ENCODE measurements at places on chromosomes 11 and 22.
A peak's percentile ranks its signal among the peaks of the same experiment; 100 is the strongest.

- peak; percentile 79 for DNase-seq
Measured at GRCh38 chr11:67437082-67437808, at the start of gene PTPRCAP. Gene PTPRCAP, minus strand, starts transcription at chr11:67437682. Its CDS starts 63 bp downstream, at chr11:67437619.

DNA sequence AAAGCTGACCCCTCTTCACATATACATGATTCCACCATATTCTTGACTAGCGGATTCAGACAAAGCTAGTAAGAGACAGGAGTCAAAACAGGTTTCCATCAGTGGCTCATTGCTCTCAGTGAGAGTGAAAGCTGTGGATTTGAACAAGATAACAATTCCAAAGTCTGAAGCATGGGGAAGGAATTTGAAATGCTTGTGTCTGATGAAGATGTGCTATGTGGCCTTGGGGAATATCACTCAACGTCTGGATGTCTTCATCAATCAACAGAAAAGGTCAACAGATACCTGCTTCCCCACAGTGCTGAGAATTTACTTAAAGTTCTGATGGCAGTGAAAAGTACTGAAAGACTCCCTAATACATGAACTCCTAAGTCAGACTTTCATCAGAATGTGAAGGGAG, 46.9 kb upstream of the SESN3 start:
- no peak for DNase-seq

- no peak for DNase-seq
Measured at GRCh38 chr11:114197799-114198500, 98.2 kb upstream of the NNMT start.

- no peak for DNase-seq
Measured at GRCh38 chr11:45089676-45090499, 56.6 kb upstream of the PRDM11 start.

DNA sequence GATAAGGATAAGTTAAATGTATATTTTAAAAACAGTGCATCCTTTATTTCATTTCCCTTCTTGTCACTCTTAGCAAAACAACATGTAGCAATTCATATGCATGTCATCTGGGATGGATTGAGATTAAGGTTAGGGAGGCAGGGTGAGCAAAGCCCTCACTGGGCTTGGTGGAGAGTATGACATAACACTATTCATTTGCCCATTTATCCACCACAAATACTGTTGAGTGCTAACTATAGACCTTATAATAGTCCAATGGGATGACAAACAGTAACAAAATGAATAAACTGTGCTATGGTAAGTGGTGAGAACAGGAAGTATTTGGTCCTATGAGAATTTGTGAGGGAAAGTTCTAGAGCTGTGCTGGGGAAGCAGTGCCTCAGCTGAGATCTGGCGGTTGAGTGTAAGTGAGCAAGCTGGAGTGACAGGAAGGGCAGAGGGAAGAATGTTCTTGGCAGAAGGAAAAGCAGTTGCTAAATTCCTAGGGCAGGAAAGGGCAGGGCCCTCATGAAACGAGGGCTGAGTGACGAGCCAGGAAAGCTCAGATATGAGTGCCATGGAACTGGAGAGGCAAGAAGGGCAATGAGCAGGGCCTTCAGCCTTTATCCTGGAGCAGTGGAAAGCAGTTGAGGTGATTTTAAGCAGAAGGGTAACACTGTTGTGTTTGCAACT, 6.7 kb downstream of the HSD17B12 start:
- no peak for DNase-seq

DNA sequence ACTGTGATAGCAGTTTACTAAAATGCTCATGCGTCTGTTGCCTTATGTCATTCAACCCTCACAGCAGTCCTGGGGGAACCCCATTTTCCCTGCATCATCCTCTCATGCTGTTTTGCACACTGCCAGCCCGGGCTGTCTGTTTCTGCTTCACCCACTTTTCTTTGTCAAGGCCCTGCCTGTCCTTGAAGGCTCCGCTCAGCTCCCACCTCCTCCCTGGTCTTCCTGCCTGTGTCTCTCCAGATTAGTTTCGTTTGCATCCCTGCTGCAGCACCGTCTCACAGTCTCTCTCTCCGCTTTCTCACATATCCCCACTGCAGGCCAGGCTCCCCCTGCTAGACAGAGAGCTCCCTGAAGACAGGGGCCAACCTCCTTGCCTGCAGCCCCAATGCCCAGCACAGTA, 29.9 kb downstream of the SERPINH1 start:
- no peak for DNase-seq

GRCh38 chr22:30880847-30881246, 87.7 kb downstream of the MORC2 start:
- DNase-seq: no peak

GRCh38 chr11:115643549-115644270, 139.5 kb upstream of the CADM1 start:
- no peak for DNase-seq

DNA sequence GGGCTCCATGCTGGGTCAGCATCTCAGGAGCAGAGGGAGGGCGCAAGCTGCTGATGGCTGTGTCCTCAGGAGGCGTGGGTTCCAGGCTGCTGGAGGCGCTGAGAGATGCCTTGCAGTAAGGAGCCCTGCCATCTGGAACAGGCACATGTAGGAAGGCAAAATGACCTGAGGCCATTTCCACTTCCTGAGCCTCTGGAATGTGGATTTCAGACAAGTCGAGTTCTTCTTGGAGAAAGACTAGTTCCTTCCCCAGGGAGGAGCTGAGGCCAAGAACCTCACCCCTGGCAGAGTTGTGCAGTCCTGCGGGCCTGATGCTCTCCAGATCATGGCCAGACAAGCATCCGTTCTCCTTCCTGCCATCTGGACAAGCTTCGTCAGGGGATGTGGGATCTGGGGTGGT, 19.3 kb downstream of the HPS4 start:
- DNase-seq: no peak

- DNase-seq: no peak
Measured at GRCh38 chr11:16127732-16128131, 228.6 kb downstream of the SOX6 start.

DNA sequence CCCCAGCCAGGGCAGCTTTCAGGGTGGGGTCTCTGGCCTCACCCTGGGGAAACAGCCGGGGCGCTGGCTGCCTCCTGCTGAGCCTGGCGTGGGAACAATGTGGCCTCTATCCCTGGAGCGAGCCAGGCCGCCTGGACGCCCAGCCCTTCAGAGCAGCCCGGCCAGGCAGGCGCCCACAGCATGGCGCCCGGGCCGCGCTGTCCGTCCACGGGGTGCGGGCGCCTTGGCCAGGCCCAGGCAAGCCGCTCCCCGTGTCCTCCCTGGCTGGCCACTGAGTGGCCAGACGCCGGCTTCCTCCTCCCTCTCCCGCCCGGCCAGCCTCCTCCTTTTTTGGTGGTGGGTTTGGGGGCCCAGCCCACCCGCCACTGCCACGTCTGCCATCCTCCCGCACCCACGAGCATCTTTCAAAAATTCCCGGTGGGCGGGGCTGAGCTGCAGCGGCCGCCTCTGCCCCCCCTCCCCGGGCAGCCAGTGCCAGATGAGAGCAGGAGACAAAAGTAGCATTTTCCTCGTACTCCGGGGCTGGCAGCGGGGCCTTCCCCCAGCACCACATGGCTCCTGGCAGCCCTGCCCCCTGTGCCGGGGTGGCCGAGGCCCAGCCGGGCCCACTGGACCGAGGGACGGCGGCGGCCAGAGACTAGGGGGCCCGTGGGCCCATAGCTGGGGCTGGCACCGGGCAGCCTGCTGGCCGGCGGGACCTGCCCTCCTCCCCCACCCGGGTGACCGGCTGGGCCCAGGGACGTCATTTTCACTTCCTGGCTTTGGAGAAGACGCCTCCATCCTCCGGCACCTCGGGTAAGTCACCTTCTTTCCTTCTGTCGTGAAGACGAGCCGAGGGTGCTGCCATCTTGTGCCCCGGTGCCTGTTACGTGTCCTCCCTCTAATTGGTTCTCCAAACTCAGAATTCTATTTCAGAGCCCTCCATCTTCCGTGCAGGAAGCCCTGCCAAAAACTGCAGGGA, 70.2 kb upstream of the PPARA start:
- DNase-seq: no peak

GRCh38 chr11:14249121-14249963, 109.6 kb downstream of the RRAS2 start:
- DNase-seq: peak; percentile 72

DNA sequence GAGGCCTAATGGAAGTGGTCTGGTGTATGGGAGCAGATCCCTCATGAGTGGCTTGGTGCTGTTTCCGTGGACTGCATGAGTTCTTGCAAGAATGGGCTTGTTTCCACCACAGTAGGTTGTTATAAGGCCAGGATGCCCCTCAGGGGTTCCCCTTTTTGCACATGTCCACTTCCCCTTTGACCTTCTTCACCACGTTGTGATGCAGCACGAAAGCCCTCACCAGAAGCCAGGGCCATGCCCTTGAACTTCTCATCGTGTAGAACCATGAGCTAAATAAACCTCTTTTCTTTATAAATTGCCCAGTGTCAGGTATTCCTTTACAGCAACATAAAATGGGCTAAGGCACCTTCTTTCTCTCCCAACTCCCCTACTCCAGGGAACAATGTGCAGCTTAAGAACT, 2.8 kb upstream of the NARS2 start:
- no peak for DNase-seq

DNA sequence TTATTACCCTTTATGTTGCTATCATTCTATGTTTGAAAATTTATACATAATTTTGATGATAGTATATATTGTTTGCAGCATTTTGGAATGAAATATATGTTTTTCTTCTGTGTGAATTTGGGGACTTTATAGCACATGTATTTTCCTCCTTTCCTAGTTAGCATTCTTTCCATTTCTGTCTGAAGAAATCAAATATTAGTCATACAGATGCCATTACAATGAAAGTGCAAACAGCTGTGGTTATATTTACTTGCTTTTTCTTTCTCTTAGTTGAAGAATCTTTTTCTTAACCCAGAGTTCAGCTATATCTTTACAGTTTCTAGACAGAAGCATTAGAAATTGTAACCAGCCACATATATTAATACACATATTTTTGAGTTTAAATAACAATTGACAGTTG, 753.1 kb upstream of the ARHGAP42 start:
- DNase-seq: no peak

DNA sequence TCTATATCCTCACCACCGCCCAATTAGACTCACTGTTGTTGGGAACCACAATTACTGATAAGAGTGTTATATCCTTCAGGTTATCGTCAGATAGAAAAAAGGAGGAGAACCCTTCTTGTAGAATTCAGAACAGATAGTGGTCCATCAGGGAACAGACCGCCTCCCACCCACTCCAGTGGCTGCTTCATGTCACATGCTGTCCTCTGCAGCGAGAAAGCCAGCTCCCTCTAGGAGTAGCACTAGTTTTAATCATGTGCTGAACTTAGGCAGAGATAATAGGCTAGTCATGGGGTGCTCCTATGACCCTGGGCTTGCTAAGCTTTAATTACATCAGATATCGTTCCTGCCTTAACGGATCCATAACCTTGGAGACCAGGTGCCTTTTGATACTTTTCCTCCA, 51.5 kb upstream of the RAB1B start:
- no peak for DNase-seq

- no peak for DNase-seq
Measured at GRCh38 chr11:8928981-8929615, 3.6 kb downstream of the C11orf16 start.

GRCh38 chr11:833114-833791, 501 bp downstream of the CD151 start:
- DNase-seq: peak; percentile 39

- DNase-seq: no peak
Measured at GRCh38 chr11:83671289-83671688, 385.1 kb upstream of the CCDC90B start.

DNA sequence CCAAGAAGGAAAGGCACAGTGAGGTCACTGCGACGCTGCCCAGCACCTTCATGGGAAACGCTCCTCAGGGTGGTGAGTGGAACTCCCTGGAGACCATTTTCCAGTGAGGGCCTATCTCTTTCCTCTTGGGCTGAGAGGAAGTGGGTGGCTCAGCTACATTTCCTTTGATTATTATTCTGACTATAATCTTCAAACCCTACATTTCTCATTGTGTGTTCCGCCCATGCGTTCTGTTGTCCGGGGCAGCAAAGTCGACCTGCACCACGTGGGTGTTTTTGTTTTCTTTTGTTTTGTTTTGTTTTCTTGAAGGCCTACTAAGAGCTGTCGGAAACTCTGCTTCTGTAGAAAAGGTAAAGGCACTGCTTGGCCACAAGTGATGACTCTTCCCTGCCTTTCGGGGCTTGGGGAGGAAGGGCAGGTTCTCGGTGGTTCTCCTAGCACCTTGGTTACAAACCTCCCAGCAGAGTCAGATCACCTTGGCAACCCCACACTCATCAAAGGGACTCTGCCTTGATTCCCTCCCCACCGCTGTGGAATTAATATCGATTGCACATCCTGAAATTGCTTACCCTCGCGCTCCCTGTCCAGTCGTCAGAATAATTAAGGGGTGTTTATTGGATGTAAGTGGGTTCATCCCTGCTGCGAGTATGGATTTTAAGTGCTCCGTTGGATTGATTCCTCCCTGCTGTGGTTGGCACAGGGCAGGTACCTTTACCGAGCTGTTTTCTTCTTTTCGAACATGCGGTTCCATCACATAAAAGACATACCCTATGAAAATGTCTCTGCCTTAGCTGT, 7.3 kb downstream of the PARVB start:
- DNase-seq: peak; percentile 64

GRCh38 chr11:117476531-117477142, 149.0 kb downstream of the CEP164 start:
- no peak for DNase-seq

- DNase-seq: no peak
Measured at GRCh38 chr22:25488244-25489020, 76.0 kb upstream of the GRK3 start.

DNA sequence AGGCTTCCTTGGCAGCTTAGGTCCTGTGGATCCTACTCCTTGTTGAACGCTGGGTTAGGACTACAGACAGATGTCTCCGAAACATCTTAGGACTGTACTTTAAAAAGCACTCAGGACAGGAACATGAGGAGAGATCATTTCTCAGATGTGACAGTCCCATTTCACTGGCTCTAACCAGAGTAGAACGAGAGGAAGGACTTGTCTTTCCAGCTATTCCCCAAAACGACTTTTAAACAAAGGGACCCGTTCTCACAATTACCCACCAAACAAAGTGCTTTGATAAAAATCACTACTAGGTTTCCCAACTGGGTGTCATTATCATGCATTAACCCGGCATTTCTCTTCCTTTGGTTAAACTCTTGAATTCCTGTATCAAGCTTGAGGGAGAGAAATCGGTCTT, 84.7 kb upstream of the BARX2 start:
- no peak for DNase-seq

DNA sequence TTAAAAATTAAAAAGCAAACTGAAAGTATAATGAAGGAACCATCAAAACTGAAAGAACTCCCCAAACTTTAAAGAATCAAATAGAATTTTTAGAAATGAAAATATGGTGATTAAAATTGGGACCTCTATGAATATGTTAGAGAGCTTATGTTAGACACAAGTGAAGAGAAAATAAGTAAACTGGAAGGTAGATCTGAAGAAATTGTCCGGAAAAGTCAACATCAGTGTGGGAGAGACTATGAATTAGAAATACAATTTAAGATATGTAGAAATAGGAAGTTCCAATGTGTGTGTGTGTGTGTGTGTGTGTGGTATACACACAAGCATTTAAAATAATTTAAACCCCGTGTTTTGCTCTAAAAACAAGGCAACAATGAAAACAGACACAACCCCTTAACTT, 4.9 kb upstream of the OR8B4 start:
- no peak for DNase-seq
